ENCODE measurements at places on chromosomes 3 and 15.
A peak's percentile ranks its signal among the peaks of the same experiment; 100 is the strongest.

DNA sequence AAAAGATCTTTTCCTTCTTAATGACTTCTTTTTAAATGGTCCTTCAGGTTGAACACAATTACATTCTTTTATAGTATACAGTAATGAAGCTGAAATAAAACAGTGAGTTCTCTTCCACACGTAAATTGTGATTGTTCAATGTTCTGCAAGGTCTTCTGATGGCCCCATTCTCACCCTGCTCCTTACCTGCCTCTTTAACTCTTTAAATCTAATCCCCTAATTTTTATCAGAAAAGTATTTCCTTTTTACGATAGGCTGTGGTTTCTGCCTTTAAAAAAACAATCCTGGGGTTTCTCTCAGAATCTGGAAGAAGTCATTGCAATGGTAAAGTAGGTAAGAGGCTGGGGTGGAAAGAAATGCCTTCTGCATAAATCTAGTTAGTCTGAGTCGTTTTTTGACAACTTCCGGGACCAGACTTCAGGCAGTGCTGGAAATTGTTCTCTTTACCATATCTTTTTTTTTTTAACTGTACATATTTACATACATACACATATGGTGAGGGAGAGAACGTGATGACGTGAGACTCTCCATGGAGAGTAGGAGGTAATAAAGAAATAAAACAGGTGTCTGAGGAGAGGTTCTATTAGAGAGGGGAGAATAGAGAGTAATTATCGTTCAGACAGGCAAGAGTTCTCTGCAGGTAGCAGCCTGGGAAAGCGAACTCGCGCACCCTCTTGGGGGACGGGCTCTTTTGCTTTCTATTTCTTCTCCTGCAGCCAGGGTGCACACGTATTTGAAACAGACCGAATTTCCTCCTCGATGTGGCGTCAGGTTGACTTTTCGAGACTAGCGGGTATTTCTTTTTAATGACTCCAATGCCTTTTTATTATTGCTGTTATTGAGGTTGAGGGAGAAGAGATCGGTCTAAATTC lies at the start of gene SIDT1:
TSS of gene SIDT1 (plus strand) at position 730 of the 872 bp plus-strand sequence. CDS start 467 bp downstream, outside the sequence.
- DNase-seq = no peak

GRCh38 chr3:27767000-27767399 lies 44.9 kb upstream of the EOMES start:
- DNase-seq = no peak

DNA sequence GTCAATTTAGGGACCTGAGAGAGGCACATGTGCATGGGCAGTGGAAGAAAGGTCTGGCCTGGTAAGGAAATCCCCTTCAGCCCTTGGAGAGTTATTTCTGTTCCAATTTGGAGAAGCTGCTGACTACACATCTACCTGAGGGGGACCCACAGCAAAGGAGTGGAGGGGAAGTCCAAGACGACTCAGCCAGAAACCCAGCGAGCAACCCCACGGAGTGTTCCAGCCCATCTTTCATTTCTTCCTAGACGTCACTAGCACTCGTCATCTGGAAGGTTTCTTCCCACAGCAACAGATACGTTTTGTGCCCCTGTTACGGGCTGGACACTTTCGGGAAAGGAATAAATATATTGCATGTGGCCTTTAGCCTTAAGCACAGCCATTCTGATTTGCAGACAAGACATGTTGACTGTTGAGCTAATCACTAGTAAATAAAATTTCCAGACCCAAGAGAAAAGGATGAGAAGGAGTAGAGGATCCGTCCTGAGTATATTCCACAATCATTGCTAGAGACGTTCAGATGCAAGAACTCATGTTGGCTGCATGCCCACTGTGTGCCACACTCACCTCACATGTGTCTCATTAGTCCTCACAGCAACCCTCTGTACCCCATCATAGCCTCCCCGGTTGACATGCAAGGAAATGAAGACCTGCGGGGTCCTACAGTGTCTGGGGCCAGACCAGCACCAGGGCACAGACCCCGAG lies 7.8 kb upstream of the FAM174B start:
- DNase-seq = no peak

DNA sequence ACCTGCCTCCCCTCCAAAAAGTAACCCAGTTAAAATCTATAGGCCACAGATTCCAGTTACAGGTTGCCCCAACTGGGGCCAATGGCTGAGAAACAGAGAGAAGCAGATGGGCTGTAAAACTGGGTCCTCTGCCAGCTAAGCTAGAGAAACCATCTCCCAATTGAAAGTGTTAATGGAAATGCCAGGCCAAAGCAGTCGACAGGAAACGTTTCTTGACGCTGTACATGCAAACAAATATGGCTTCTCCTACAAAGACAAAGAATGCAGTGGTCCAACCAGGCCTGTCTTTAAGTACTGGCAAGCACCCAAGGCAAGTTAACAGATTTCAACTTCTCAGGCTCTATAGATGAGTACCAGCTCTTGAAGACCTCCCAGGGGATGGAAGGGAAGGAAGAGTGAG lies 71.3 kb downstream of the MAGI1 start:
- no peak for DNase-seq

- no peak for DNase-seq
These were observed 5.6 kb downstream of the FOXL2 start for GRCh38 chr3:138941259-138941885.

- peak; percentile 31 for DNase-seq
These were observed 7.1 kb upstream of the TTC14 start for GRCh38 chr3:180594631-180595558.

- DNase-seq = no peak
These were observed 393.1 kb upstream of the ATP11B start for GRCh38 chr3:182399978-182400737.

DNA sequence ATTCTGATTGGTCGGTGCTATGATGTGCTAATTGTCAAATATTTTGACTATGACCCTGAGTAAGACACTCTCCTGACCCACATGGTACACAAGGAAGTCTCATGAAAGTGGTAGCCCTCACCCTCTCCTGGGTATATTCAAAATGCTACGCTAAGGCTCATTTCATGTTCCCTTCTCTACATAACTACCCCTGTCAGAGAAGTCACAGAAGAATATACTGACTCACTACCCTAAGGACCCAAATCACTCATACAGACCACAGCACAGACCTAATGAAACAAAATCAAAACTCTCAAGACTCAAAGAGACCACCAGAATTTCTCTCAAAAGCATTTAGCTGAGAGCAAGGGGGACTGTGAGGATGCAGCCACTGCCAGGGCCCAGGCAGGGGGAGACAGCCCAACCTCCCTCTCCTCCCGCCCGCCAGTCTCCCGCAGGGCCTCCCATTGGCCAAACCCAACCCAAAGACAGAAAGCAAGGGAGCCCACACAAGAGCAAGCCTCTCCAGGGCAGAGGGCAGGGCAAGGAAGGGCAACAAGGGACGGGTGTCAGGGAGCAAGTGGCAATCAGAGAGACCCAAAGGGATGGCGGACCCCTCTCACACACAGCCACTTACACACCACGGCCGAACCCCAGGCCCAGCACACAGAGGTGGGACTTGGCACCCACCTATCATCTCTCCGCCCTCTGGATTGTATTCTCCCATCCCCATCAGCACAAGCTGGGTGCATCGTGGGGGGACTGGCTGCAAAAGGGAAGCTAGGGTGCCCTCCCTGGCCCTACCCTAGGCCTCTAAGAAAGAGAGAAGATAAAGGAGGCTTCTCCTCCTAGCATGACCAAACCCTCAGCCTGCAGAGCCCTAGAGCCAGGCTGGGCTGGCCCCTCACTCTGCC lies 41.6 kb downstream of the MEGF11 start:
- no peak for DNase-seq

DNA sequence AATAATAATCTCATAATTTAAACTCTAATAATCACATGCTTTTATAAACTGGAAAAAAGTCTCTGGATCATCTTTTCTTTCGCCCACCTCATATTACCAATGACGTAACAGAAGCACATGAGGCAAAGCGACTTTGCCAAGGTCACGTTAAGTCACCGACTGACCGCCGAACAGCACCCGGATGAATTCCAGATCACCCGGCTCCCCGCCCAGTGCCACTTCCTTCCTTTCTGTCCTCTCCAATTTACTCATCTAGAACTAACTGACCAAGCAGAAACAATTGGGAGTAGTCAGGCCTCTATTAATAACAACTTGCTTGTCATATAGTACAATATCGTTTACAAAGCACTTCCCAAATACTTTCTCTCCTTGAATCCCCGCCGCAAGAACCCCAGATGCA lies 21.1 kb downstream of the FGF12 start:
- DNase-seq = no peak

DNA sequence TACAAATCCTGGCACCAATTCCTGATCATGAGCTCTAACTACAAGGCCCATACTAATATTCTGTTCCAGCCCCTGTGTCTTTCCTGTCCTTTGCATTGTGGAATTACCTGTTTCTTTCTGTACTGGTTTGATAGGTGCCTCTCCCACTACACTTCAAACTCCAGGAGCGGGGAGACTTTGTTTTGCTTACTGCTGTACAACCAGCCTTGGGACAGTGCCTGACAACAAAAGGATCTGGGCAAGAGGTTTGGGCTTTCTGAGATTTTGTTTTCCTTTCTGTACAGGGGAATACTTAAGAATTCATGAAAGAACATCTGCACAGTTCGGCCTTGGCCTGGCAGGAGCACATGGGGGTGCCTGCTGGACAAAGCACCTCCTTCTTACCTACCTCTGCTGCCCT lies 45.1 kb downstream of the ZDHHC3 start:
- no peak for DNase-seq

DNA sequence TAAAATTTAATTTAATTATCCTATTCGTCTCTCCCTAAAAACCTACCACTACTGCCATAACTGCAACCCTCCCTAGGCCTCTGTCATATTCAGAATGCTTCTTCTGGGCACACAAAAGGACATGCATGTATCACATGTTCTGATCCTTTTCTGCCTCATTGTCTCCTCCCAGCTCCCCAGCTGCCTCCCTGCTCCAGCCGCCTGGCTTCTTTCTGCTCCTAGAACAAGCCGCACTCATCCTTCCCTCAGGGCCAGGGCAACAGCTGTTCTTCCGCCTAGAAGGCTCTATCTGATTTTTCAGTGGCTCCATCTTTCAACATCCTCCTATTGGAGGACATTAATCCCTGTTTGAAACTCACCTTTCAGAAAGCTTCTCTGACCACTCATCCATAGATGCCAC lies 38.6 kb downstream of the TMED3 start:
- DNase-seq = no peak

GRCh38 chr3:184058029-184058428 lies 5.2 kb downstream of the HTR3C start:
- peak; percentile 59 for DNase-seq

- no peak for DNase-seq
These were observed 121.8 kb upstream of the NPHP3 start for GRCh38 chr3:132843851-132844553.

GRCh38 chr3:12560505-12561190 lies 3.8 kb downstream of the MKRN2 start:
- no peak for DNase-seq

GRCh38 chr3:116849261-116849688 lies 139.7 kb downstream of the TUSC7 start:
- DNase-seq = no peak

- DNase-seq = no peak
These were observed 92.4 kb downstream of the OXNAD1 start for GRCh38 chr3:16357186-16358121.

GRCh38 chr3:120144267-120144666 lies 50.0 kb upstream of the GSK3B start:
- DNase-seq = no peak

- peak; percentile 85 for DNase-seq
These were observed 1.8 kb upstream of the MESD start for GRCh38 chr15:80991421-80991820.

GRCh38 chr15:75215107-75216004 lies 13.7 kb downstream of the C15orf39 start:
- DNase-seq = no peak

DNA sequence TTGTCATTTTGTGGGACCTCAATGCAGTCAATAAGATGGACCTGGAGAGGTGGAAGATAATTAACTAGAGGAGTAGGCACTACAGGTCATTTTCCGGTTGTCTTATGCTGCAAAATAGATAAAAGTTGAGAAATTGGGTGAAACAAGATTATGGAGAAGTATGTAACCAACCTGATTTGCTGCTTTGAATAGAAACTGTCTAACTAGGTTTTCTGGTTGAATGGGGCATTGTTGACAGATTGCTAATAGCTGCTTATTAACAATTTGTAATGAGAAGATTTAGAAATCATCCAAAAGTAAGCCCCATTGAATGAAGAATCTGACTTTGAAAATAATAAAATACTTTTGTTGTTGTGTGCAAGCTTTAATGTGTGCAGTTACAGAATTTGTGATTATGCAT lies 26.2 kb downstream of the PIAS1 start:
- DNase-seq = no peak

DNA sequence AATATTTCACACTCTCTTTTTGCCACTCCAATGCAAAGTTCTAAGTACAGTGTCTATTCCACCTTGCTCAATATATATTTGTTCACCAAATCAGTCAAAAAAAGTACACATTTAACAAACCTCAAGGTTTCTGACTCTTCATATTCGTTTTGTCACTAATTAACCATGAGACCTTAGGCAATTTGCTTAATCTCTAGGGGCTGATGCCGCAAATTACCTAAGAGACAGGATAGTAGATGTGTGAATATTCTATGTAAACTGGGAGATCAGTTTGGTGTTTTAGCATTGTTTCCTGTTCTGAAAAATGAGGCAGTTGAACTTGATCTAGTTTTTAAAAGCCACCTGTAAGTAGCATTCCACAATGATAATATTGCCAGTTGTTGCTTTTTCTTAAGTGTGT lies 182.5 kb upstream of the KCNH8 start:
- no peak for DNase-seq

GRCh38 chr3:187066228-187066995 lies 72.9 kb downstream of the RPL39L start:
- DNase-seq = peak; percentile 20

GRCh38 chr15:60815321-60815720 lies 336.4 kb upstream of the ICE2 start:
- no peak for DNase-seq

GRCh38 chr15:34942363-34942762 lies 27.2 kb downstream of the AQR start:
- peak; percentile 16 for DNase-seq

DNA sequence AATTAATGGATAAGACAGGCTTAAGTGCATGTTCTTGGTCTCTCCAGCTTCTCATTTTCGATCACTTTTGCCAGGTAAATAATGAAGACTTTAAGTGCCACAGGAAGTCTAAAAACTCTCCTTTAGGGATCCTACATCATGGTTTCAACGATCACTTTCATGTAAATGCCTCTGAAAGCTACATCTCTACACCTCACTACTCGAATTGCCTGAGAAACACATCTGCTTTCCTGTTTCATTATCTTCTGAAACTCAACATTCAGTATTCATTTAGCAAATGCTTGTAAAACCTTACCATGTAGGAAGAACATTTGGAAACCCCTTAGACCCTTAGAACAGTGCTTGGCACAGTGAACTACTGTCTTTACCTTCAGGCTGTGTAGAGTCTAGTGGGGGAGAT lies 16.2 kb downstream of the THAP10 start:
- DNase-seq = no peak

DNA sequence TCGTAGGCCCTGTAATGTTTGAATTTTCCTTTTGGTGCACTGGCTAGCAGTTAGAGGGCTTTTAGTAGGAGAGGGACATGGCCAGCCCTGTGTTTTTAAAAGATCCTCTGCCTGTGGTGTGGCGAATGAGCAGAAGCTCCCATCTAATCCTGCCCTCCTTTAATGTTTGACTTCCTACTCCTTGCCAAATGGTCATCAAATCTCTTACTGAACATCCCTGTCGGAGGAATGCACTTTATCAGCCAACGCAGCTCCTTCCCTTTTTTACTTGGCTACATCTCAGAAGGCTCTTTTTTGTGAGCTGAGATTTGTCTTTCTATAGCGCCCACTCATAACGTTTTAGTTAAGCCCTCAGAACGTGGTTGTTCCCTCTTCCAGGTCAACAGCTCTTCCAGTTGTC lies 44.8 kb downstream of the MAP2K5 start:
- DNase-seq = no peak

Measured in stromal cell of bone marrow (primary cell).